NCI-H1092 treated with DMSO at 0.1 percent for 48 hours (cell line): ENCODE measurements at places on chromosomes 12 and 14.

DNA sequence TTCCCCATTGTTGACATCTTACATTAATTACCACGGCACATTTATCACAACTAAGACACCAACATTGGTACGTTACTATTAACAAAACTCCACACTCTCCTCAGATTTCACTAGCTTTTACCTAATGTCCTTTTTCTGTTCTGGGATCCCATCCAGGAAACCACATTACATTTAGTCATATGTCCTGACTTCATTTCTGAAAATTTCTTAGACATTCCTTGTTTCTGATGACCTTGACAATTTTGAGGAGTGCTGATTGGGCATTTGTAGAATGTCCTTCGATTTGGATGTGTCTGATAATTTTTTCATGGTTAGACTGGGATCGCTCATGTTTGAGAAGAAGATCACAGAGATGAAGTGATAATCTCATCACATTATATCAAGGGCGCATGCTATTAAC is 34.6 kb upstream of the ACSM4 start:
- DNase-seq: no peak

DNA sequence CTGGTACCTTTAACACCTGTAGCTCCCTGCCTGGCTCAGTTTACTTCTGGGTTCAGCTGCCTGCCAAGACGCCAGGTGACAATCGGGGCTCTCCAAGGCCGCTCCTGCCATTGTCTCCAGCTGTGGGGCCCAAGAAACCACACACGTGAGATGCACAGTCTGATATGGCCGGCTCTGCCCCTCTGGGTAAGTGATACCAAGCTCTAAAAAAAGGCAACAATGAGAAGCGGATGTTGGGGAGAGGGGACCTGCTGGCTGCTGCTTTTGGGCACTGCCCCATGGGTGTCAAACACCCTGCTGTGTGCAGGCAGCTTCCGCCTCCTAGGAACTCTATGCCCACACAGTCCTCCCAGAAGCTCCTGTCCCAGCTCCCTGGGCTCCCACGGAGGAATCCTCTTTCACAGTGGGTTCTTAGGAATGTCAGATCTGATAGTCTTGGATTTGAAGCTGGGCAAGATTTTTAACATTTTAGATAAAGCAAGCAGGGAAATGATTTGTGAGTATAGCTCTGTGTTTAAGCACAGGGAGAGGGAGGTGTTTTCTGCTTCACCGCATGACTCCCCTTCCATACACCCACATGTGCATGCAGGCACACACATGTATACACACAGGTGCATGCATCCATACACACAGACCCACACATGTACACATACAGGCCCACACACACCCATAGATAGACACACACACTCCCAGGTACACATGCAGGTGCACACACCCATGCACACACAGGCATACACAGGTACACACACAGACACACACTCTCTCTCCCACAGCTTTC is 1135.8 kb downstream of the BCL11B start:
- DNase-seq: peak; percentile 60

- no peak for DNase-seq
These were observed 8.2 kb upstream of the WASHC4 start for GRCh38 chr12:105099356-105099755.

GRCh38 chr12:123075646-123076171 is 75.2 kb downstream of the PITPNM2 start:
- DNase-seq: no peak

DNA sequence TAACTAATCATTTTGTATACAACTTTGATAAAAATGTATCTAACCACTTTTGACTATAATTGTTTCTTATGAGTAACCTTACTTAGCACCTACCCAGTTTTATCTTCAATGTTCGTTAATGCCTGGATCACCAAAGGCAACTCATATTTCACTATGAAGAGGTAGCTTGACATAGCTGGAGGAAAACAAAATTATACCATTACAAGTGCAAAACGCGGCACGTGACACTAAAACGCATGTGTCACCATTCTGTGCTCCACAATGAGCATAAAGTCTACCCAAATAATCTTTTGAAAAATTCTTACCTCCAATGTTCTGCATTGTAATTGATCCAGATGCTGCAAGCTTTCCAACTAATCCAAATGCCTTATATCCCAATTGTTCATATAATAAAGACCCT is 5.8 kb downstream of the SLC38A2 start:
- no peak for DNase-seq

GRCh38 chr14:35346738-35347322 is 54.6 kb downstream of the PSMA6 start:
- no peak for DNase-seq

DNA sequence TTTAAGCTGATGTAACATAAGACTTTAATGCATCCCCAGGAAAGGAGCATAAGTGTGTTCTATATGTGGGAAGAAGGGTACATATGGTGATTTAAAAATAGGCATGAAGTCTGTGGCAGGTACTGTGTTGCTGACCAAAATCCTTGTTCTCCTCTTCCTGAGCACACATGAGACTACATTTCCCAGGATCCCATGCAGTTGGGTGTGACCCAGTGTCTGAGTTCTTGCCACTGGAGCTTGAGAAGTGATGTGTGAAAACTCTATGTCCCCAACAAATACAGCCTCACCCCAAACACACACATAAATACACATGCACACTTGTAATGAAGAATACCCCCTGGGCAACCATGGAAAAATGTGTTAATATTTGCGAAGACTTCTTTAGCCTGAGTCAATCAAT is 8.5 kb upstream of the SMIM10L1 start:
- no peak for DNase-seq

DNA sequence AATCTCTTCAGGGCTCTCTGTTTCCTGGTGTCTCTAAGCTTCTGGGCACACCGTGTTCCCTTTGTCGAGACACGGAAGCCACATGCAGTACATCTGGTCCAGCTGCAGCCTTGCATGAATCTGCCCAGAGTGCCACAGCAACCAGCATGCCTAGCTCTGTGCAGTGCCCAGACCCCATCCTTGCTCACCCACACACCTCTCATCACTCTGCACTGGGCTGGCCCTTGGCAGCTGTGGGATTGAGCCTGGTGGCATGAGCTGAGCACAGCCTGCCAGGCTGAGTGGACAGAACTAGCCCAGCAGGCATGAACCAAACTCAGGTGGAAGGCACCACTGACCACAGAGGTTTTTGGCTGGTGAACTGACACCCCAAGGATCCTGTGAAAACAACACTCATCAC is 279.9 kb downstream of the ATXN7L3B start:
- DNase-seq: no peak

- DNase-seq: no peak
These were observed 526 bp downstream of the MLXIP start for GRCh38 chr12:122079033-122079531.
